NCI-H1092 (cell line): ENCODE measurements at places on chromosomes 16 and 17.
A peak's percentile ranks its signal among the peaks of the same experiment; 100 is the strongest.

GRCh38 chr16:58843675-58844074 lies 109.6 kb upstream of the GOT2 start:
- DNase-seq, result no peak

- DNase-seq, result no peak
Observed at GRCh38 chr17:36002631-36003030, 1.3 kb upstream of the CCL15 start.

DNA sequence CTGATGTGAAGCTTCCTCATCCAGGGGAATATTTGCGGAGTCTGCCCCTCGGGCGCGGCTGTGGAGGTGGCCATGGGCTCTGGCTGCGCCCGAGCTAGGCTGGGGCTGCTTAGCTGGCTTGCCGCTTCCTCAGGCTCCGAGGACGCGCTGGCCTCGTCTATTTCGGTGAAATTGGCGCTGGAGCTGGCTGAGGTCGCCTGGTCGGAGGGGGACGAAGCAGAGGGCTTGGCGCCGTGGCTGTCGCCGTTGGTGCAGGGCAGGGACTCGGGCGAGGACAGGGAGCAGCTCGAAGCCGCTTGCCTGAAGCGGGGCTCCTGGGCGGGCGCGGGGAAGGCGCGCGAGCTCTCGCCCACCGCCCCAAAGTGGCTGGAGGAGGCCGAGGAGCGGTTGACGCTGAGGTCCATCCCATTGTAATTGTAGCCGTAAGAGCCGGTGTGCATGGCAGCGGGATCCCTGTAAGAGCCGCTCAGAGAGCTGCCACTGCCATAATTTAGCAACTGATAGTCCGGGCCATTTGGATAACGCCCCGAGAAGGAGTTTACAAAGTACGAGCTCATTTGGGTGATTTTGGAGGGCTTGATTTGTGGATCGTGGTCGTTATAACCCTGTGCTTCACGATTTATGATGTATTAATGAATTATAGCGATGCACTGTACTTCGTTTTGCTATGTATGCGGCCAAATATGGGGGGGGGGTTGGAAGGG lies at the start of gene HOXB5:
Gene HOXB5 (minus strand): TSS at position 654 of the 704 bp plus-strand sequence. CDS start 97 bp downstream, at position 557.
- peak; percentile 84 for DNase-seq

DNA sequence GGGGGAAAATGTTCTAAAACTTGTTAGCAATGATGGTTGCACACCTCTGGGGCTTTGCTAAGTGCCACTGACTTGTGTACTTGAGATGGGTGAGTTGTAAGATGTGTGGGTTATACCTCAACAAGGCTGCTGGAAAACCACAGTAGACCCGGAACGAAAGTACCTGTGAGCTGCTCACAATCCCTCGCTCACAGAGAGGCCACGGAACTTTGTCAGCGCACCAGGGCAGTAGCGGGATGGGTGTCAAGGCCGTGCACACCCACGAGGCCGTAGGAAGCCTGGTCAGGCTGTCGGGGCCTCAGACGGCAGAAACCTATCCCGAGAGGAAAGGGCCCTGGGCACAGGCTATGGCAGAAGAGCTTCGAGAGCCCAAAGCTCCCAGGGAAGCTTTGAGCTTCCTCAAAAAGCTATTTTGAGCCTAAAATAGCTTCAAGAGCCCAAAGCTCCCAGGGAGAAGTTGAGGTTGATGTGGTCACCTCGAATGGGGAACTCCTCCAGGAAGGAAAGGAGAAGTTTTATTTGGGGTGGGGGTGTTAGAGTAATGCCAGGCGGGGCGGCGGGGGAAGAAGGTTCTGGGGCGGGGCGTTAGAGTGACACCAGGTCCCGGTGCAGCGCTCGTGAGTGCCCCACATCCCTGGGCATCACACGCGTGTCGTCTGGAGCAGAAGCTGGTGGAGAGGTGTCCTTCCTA lies 19.0 kb downstream of the CBFA2T3 start:
- no peak for DNase-seq

DNA sequence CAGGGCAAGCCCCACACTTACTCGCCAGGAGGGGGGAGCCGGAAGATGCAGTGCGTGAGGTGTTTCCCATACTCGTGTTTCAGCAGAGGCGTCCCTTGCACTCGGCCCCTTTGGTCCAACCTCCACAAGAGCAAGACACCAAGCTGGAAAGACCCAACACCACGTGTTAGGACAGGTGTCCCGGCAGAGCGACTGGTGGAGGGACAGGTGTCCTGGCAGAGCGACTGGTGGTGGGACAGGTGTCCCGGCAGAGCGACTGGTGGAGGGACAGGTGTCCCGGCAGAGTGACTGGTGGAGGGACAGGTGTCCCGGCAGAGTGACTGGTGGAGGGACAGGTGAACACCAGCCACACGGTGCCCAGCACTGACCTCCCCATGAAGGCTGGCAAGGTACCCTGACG lies 19.4 kb downstream of the IFT140 start:
- DNase-seq, result no peak

GRCh38 chr16:86306811-86307513 lies 203.4 kb upstream of the FOXF1 start:
- DNase-seq, result no peak

DNA sequence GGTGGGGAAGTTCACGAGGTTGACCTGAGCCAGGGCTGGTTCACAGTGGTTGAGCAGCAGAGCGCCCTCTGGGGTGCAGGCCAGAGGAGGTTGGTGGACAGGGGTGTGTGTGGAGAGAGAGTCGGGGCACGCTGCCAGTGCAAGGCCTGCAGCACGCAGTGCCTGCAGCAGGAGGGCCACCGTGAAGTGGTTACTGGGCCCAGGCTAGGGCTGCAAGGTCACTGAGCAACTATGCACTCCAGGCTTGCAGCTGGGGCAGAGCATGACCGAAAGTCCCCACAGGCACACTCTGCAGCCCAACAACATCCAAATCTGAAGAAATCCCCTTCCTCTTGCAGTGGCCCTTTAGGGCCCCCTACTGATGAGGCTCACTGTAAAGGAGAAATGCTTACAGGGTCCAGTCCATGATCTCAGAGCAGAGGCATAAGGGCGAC lies 89.1 kb upstream of the NOL11 start:
- no peak for DNase-seq

DNA sequence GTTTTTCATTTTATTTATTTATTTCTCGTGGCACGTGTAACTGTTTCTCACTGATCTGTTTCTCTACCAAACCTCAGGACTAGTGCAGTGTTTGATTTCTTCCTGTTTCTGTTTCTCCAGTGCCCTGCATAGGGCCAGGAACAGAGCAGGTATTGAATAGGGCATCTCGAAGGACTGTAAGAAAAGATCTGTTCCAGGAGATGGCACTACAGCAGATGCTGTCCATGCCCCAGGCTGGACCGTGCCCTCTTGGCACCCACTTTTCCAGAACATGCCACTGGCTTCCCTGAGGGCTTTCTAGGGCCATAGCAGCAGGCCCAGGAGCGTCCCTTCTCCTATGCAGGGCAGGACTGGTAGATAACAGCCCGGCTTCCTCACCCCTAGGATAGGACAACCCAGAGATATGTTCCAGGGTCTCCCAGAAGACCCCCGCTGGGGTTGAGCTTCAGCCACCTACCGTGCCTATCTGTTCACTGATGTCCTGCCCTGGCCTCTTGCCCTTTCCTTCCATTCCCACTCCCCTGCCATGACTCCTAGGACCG lies 4.4 kb downstream of the SNX20 start:
- no peak for DNase-seq

GRCh38 chr16:70774261-70774660 lies 26.7 kb downstream of the VAC14 start:
- DNase-seq, result no peak

GRCh38 chr17:81510785-81511553 lies 1.6 kb downstream of the ACTG1 start:
- no peak for DNase-seq

DNA sequence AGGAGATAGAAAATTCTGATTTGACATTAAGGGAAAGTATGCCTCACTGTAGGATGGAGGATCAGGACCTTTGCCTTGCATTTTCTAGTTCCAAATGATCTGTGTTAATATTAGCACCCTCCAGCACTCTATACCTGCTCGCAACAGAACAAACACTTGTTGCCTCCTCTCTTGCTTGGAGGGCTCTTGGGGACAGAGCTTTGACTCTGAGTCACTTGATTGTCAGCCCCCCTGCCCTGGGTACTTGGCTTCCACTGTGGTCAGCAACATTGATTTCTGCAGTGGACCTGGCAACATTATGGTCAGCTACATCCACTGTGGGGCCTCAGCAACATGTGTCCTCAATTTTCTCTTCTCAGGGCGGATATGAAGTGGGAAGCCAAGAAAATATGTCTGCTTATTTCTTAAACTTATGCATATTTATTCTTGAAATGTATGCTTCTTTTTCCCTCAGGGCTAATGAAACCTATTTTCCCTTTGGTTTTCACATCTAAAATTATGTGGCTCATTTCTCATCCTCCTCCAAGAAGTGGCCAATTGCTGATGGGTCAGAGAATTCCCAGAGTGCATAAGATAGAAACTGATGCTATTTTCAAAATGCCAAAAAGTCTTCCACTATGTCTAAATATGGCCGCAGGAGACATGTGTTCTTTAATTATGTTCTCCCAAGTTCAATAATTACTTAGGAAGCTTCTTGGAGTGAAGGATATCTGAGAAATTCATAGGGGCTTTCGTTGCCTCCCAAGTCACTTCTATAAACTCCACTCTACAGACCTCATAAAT lies 94.6 kb upstream of the SMIM36 start:
- no peak for DNase-seq

- no peak for DNase-seq
Observed at GRCh38 chr17:41736983-41737679, 2.7 kb upstream of the HAP1 start.

DNA sequence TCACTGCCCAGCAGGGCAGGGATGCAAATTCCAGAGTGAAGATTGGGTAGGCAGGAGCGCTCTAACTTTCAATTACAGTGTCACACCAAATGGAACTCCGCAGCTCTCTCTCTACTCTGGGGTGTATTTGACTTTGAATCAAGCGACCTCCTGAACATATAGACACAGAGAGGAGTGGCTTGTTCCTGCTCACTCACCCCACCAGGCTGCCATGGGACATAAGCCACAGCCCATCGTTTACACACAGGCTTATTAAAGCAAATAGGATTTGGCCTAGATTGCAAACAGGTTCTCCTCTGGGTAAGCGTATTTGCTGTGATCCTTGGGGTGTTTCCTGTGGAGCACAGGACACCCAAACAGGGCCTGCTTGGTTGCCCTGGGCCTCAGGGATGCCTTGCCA lies 281.6 kb upstream of the CCL2 start:
- DNase-seq, result no peak

DNA sequence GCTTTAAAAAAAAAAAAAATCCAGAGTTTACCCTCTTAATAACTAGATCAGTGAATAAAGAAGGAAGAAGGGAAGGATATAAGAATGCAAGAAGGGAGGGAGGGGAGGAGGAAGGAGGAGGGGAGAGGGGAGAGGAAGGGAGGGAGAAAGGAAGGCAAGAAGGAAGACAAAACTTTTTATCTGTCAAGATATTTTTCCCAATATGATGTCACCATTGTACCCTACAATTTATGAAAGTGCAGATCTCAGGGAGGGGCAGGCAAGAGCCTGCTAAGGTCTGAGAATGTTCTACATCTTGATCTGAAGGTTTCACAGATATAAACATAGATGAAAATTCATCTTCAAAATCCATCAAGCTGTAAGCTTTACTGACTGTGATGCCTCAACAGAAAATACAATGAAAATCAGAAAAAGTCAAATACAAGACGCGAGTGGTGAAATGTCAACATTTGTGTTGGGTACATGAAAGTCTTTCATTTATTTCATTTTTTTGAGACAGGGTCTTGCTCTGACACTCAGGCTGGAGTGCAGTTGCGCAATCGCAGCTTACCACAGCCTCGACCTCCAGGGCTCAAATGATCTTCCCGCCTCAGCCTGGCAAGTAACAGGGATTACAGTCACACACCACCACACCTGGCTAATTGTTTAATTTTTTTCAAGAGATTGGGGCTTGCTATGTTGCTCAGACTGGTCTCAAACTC lies 57.1 kb upstream of the EMP2 start:
- no peak for DNase-seq

DNA sequence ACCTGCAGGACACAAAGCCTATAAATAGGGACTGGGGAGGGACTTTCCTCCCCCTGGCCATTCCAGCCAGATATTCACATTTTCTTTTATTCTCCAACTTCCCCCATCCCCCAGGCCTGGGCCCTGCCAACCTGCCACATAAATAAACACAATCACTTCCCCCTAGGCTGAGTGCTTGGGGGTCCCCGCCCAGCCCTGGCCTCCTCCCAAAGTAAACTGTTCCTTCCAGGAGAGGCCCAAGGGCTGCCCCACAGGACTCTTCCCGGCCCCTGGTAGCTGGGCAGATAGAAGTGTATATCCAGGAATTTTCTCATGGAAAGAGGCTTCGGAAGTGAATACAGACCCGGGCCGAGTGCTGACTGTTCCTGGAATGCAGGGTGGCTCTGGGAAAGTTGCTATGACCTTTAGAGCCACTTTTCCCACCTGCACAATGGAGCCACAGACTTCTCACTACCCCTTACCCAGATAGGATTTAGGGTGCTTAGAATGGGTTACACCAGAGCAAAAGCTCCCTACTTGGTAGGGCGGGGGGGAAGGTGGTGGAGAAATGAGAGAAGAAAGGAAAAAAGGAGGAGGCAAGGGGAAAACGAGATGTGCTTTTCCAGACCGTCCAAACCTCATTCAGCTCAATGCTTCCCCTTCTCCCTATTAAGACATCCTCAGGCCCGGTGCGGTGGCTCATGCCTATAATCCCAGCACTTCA lies 8.5 kb downstream of the CSF3 start:
- DNase-seq, result peak; percentile 65

DNA sequence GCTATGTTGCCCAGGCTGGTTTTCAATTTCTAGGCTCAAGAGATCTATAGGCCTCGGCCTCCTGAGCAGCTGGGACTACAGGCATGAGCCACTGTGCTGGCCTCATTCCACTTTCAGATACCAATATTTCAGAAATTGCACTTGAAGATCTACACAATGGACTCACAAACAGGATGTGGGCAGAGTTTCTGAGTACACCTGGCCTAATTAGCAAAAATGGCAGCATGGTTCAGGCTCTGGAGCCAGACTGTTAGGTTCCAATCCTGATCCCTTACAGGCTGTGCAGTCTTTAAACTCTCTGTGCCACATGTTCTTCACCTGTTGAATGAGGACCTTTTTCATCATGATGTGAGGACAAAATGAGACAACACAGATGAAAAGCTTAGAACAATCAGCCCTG lies 32.2 kb downstream of the RNF157 start:
- no peak for DNase-seq
